ENCODE measurements at places on chromosomes 2 and 18. TPM values are rescaled to one million over a fixed set of nuclear protein-coding genes. Genes with fewer than 3 reads are reported as not detected.

DNA sequence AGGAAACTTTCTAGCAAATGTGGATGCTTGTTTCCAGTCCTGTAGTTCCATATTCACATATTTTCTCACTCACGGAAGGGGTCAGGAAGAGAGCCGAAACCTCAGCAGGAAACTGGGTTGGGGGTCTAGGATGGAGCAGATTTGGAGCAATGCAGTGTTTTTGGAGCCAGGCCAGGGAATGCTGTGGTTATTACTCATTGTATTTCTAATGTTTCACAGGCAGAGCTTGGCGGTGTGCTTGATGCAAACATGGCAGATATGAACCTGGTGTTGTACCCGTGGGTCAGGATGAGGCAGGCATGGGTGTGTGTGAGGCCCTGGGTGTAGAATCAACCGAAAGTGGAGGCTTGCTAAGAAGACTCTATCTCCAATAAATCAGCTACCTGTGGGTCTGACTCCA is 34.6 kb upstream of the ACKR3 start:
- peak; percentile 86 for DNase-seq

- DNase-seq, result no peak
These were observed 52.6 kb downstream of the COL6A3 start for GRCh38 chr2:237361194-237362004.

DNA sequence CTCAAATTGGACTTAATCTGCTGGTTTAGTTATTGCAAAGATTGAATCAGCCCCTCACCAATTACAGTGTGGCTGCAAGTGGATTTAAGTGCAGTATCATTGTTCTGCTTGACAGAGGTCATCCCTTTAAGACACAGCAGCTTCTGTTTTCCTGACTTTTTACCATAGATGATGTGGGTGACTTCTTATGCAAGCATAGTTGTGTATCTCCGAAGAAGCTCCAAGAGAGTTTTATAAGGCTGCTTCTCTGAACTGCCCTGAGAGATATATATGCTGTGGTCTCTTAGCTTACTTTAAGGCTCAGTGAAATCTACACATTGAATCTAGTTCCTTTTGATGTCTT is 3.5 kb downstream of the TRIB2 start:
- DNase-seq, result peak; percentile 42

GRCh38 chr2:88265352-88266303 is 95.5 kb downstream of the THNSL2 start:
- DNase-seq, result no peak

- no peak for DNase-seq
These were observed 33.2 kb upstream of the NCOA1 start for GRCh38 chr2:24457696-24458386.

DNA sequence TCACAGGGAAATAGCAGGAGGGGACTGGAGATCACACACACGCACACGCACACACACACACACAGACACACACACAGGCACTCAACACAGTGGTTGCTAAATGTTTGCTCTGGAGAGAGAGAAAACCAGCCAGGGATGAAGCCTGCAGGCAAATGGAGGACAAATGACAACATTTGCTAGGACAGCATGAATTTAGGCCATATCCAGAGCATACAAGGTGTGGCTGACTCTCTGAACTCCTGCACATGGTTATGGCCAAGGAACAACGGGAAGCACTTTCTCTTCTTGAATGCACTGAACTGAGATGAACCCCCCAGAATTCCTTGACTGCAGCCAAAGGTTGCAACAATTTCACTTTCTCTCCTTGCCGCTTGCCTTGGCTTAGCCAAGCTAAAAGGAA is 230.0 kb upstream of the RASGRP3 start:
- no peak for DNase-seq

DNA sequence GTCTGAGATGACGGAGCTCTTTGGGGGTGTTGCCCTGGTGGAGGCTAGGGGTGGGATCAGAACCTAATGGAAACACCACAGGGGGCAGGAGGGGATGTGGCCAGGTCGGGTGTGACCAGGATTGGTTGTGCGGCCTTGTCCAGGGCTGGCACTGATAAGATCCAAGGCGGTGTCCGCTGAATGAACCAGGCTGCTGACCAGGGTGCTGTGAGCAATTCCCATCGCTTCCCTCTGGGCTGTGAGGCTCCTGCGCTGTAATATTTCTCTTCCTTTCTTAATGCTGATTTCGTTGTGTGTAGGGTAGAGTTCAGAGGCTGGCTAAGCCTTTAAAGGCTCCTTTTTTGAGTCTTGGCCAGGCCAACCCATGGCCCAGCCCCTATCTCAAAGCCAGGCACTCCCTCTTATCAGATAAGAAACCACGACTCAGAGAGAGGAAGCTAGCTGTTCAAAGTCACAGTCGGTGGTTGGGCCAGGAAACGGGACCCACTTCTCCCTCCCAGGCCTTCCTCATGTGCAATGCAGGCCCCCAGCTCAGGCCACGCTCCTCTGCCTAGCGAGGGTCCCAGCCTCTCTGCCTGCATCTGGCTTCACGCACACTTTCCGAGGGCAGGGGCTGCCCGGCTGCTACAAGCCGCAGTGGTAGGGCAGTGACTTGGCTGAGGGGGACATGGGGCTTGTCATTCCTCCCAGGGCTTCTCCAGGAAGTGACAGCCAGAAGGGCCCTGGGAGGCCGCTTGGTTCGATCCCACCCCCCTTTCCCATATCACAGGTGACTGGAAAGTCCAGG is 26.0 kb upstream of the FOSL2 start:
- DNase-seq, result peak; percentile 53

DNA sequence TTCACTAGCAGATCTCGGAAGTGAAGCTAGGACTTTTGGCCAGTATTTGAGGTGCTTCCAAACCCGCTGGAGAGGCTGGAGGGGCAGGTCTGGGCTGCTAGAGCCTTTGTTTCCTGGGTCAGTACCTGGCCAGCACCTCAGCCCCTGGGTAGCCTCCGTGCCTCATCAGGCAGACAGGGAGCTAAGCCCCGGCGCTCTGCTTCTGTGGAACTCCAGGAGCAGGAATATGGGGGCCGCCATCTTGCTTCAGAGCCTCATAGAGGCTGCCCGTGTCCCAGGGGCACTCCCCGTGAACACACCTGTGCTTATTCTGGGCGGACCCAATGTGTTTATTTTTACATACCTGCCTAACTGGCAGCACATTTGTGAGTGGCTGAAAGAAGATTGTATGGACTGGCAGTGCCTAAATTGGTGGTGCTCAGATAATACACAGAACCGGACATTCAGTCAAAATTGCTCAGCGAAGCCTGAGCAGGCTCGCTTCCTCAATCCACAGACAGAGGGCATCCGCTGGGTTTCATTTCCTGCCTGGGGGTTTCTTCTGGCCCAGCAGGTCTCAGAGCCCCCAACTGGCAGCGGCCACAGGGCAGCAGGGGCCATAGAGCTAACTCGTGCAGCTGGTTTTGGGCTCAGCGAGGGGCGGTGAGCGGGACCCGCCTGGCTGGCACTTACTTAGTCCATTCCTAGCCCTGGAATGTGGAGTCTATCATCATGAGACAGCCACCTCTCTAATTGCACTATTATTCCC is 176.8 kb upstream of the ALKAL2 start:
- DNase-seq, result no peak

- DNase-seq, result no peak
These were observed 74.4 kb upstream of the UGP2 start for GRCh38 chr2:63767307-63767706.

GRCh38 chr2:160931531-160931930 is 228.7 kb upstream of the TANK start:
- no peak for DNase-seq

DNA sequence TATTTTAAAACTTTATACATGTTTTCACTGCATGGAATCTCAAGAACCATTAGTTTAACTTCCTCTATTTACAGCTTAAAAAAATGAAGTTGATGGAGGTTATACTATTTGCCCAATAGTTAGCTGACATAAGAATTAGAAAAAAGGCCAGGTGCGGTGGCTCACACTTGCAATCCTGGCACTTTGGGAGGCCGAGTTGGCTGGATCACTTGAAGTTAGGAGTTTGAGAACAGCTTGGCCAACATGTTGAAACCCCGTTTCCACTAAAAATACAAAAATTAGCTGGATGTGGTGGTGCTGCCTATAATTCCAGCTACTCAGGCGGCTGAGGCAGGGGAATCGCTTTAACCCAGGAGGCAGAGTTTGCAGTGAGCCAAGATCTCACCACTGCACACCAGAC is 125.1 kb upstream of the CDH19 start:
- DNase-seq, result no peak

DNA sequence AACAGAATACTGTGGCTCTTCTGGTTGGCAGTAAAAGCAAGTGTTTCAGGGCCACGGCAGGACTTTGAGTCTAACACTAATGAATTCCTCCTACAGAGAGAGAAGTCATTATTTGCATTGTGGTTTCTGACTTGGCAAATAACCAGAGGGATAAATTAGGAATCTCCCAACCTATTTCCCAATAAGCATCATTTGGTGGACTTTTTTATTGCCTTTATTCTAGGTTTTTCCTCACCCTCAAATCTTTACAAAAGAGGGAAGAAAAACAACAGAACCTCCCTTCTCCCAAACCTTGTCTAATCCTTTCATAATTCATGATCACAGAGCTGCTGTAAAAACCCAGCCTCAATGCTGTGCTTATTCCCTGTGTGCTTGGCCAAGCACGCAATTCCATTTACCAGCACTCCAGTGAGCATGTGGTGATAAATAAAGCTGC is 179.7 kb downstream of the AGPS start:
- DNase-seq, result no peak

- no peak for DNase-seq
These were observed 265.7 kb downstream of the CCDC85A start for GRCh38 chr2:56449449-56449860.

- DNase-seq, result peak; percentile 16
These were observed 219.7 kb upstream of the EPHA4 start for GRCh38 chr2:221791844-221792243.

- no peak for DNase-seq
These were observed 3.0 kb upstream of the GCG start for GRCh38 chr2:162155093-162155492.

DNA sequence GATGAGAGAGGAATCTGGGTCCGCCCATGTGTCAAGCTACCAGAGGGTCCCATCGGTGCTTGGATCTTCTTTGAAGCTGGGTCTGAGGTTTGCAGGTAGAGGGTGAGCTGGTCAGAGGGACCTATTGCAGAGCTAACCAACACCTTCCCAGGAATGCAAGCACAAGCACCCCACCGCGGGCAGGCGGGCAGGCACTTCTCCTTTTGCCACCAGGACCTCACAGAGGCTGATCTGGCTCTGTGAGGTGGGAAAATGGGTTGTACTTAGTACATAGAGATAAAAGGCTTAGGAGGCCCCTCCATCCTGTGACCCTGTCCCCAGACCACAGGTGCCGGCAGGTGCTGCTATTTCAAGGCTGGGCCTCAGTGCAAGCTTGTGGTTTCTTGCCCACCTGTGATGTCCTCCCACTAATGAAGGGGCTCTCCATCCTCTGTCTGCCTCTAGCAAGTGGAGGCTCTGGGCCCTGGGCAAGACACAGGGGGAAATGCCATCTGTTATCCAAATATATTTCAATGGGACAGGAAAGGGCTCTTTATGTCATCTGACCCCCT is 31.4 kb upstream of the IL37 start:
- no peak for DNase-seq

- no peak for DNase-seq
These were observed 154.3 kb downstream of the PTGR3 start for GRCh38 chr18:75054611-75055010.

Gene UXS1
- polyA plus RNA-seq, result 31.1 TPM

Gene COL4A4
- not detected for polyA plus RNA-seq

Gene IL18RAP
- polyA plus RNA-seq, result 0.05 TPM

Gene GKN1
- polyA plus RNA-seq, result not detected

Gene TBR1
- 0.14 TPM for polyA plus RNA-seq

Gene TGIF1
- 95.8 TPM for polyA plus RNA-seq

Gene SLC8A1
- polyA plus RNA-seq, result 0.19 TPM

Gene PROC
- 0.06 TPM for polyA plus RNA-seq

Gene ERMN
- polyA plus RNA-seq, result not detected

Gene ABCB11
- 0.16 TPM for polyA plus RNA-seq

Gene SERPINB5
- polyA plus RNA-seq, result not detected

All from endothelial cell of umbilical vein (primary cell).